GM03348 (cell line): ENCODE measurements at places on chromosomes 5 and 9.

- DNase-seq, result no peak
These were observed 111.0 kb downstream of the KLHL3 start for GRCh38 chr5:137624786-137625349.

- peak; percentile 85 for DNase-seq
These were observed 49.3 kb upstream of the ZNF366 start for GRCh38 chr5:72556351-72557166.

- DNase-seq, result no peak
These were observed 563.9 kb upstream of the ADAMTS16 start for GRCh38 chr5:4576161-4576748.

DNA sequence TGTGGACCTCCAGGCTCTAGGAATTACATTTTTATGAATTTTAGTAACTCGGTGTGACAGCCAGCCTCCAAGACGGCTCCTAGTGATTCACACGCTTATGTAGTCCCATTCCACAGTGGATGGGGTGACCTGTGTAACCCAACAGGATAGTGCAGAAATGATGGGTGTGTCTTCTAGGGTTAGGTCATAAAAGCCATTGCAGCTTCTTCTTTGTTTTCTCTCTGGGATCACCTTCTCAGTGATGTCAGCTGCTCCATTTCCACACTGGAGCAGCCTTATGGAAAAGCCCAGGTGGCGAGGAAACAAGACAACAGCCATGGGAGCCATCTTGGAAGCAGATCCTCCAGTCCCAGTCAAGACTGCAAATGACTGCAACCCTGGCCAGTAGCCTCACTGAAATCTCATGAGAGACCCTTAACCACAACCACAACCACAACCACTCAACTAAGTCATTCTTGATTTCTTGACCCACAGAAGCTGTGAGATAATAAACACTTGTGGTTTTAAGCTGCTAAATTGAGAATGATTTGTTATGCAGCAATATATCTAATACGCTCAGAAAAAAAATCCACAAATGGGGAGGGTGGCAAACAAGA lies 5.1 kb upstream of the GNPDA1 start:
- DNase-seq, result no peak

- peak; percentile 16 for DNase-seq
These were observed 8.2 kb upstream of the ZFYVE16 start for GRCh38 chr5:80399526-80400239.

GRCh38 chr9:2291980-2292704 lies 277.0 kb downstream of the SMARCA2 start:
- DNase-seq, result peak; percentile 15

GRCh38 chr9:36318212-36318802 lies 60.1 kb upstream of the GNE start:
- DNase-seq, result no peak

- peak; percentile 50 for DNase-seq
These were observed 48.1 kb downstream of the EBF1 start for GRCh38 chr5:159051421-159052282.

DNA sequence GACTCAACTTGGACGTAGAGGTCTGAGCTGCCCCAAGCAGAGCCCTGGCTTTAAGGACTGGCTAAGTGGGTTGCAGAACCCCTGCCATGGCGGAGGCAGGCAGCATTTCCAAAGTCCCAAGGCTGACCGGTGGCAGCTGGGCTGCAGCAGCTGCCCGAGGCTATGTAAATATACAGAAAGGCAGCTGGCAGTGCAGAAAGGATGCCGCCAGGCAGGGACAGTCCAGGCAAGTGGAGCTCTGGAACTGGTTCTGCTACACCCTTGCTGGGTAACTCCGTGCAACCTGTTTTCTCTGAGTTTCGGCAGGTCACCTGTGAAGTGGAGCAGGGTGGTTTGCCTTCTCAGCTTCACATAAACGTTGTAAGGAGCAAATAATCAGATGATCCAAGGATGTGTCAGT lies 46.0 kb downstream of the SHB start:
- DNase-seq, result no peak

- no peak for DNase-seq
These were observed 382.1 kb downstream of the CDH18 start for GRCh38 chr5:19605846-19606407.

DNA sequence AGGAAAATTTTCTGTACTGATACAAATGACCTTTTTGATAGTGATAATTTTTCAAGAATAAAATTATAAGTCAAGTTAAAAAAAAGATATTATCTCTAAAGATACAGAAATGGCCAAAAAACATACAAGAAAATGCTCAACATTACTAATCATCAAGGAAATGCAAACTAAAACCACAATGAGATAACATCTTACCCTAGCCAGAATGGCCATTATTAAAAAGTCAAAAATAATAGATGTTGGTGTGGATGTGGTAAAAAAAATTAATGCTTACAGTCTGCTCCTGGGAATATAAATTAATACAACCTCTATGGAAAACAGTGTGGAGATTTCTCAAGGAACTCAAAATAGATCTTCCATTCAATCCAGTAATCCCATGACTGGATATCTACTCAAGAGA lies 22.9 kb upstream of the PTGER4 start:
- DNase-seq, result no peak

GRCh38 chr5:132024789-132025402 lies 13.4 kb upstream of the ACSL6 start:
- no peak for DNase-seq

- no peak for DNase-seq
These were observed 31.2 kb downstream of the JAKMIP2 start for GRCh38 chr5:147751156-147751830.

- DNase-seq, result no peak
These were observed 23.9 kb upstream of the PPP2R2B start for GRCh38 chr5:146902471-146902870.

DNA sequence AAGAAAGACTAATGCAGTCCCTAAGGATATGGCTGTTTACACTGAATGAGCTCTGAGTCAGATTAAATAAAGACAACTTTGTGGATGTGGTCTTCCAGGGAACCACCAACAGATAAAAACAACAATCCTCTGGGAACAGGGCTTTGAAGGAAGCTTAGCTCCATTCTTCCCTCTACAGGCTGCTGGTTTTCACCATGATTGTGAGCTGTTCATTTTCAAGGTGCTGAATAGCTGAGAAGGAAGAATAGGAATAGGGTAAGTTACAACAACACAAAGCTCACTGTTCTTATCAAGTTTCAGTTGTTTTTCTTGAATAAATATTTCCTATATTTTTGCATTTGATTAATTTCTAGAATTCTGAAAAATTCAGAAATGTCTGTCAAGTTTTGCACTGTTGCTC lies 25.9 kb upstream of the PTAR1 start:
- DNase-seq, result peak; percentile 38

DNA sequence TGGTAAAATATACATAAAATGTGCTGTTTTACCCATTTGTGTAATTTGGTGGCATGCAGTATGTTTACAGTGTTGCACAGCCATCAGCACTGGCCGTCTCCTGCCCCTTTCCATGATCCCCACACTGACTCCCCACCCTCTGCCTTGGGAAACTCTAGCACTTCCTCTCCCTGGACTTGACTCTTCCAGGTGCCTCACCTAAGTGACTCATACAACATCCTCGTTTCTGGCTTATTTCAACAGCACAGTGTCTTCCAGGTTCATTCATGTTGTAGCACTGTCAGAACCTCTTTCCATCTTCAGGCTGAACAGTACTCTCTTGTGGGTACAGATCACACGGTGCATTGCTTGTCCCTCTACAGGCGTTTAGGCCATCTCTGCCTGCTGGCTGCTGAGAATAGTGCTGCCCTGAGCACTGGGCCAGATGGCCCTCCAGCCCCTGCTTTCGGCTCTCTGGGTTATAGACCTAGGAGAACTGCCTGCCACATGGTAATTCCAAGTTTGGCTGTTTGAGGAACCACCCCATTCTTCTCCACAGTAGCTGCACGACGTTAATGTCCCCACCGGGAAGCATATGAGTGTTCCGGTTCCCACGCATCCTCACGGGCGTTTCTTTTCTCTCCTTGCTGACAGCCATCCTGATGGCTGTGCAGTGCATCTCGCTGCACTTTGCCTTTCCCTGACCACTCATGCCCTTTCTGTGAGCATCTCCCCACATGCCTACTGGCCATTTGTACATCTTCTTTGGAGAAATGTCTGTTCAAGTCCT lies 211.8 kb downstream of the FANCC start:
- DNase-seq, result no peak

DNA sequence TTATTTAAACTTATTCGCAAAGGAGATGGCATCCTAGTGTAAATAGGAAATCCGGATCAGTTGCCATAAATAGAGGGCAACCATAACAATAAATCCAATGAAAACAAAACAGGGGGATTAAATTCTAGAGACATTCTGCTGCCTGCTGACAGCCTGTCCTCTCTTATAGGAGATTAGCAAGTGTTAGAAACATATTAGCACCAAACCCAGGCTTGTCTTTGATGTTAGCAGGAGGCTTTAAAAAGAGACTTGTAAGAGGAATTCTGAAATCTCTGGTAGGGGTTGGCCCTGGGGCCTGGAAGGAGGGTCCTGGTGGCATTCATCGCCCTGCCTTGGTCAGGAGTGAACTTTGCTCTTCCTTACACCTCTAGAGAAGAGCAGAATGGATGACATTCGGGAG lies 21.6 kb downstream of the NDST1 start:
- DNase-seq, result no peak

GRCh38 chr9:110541950-110542349 lies 37.6 kb downstream of the SVEP1 start:
- DNase-seq, result no peak

- DNase-seq, result no peak
These were observed 73.2 kb upstream of the PHYKPL start for GRCh38 chr5:178305801-178306200.

DNA sequence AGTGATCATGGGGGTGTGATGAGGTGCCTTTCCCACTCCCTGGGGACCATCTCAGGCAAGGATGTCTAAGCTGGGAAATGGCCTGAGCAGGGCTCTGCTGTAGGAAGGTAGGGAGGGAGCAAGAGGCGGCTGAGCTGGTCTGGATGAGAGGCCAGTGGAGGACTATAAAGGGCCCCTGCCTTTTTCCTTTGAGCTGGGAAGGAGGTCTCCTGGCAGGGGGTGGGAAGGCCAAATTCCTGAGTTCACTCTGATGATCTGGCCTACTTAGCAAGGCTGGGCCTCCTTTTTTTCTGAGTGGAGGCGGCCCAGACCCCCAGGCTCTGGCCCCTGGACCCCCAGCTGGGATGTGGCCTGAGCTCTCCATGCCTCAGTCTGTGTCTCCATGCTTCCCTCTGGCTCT lies 14.3 kb upstream of the PITX1 start:
- no peak for DNase-seq

- no peak for DNase-seq
These were observed 154.2 kb upstream of the TNPO1 start for GRCh38 chr5:72662305-72662704.

- peak; percentile 17 for DNase-seq
These were observed 221.3 kb upstream of the FTMT start for GRCh38 chr5:121630402-121630801.

GRCh38 chr5:125199968-125200865 lies 453.8 kb upstream of the ZNF608 start:
- DNase-seq, result peak; percentile 9

DNA sequence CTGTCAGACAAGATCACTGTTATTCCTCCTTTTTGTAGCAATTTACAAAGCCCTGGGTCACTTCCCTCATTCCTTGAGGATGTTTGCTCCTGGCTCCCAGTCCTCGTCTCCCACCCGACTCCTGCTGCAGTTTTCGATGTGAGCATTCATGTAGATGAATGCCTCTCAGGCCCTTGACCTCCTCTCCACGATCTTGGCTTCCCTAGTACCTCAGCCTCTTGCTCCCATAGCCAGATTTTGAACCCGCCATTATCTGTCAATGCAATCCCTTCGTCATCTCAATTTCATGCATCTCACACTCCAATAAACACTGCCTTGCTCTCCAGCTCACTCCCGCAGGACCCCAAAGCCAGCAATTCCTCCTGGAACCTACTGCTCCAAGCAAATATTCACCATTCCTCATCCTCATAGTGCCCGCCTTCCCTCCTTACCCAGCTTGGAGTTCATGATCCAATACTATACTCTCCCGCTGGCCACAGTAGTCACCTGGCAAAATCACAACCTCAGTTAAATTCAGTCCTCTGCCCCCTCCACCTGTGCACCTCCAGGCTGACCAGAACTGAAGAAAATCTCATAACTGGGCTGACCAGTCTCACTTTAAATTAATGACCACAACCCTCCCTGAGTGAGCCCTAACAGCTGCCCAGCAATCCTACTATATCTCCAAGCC lies 35.1 kb upstream of the JADE2 start:
- no peak for DNase-seq

- DNase-seq, result no peak
These were observed 5.0 kb downstream of the FAM163B start for GRCh38 chr9:133604214-133604613.

DNA sequence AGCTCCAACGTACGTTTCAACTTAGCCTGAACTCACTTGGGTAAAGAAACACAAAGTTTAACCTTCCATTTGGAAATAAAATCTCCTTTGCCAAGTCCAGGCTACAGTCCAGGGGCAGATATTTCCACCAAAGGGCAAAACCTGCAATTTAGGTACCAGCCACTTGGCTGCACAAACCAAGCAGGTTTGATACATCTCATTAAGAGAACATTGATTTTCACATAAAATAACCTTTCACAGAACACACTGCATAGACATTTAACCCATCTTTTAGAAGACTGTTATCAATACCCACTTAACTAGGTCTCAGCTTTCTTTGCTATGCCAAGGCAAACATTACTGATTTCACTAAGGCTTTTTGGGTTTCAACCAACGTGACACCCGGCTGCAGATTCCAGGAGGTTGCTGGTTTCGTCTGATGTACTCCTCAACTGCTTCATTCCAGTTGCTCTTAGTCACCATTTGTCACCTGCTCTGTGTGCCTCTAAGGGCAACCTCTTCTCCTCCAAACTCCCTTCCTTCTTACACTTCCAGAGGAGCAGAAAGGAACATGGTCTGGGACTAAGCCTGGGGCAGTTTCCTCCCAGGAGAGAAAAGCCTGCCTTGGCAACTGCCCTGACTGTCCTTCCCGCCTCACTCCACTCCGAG lies 67.1 kb downstream of the EPB41L4B start:
- peak; percentile 64 for DNase-seq

GRCh38 chr5:43304525-43304924 lies 8.7 kb downstream of the HMGCS1 start:
- peak; percentile 28 for DNase-seq

DNA sequence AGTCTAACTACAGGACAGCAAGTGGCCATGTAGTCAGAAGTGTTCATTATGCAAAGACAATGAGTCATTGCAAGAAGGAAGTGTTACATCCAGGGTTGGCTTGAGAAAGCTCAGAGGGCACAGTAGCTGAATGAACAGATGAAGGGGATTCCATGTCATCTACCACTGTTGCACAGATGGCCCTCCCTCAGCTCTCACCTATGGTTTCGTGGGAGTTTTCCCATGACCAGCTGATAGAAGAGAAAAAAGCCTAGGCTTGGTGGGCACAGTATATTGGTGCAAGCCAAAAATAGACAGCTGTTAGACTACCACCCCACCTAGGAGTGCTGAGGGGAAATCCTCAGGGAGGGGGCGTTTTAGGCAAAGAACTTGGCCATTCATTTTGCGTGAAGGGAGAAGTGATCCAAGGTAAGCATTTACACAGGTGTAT lies 217.0 kb downstream of the DMRT2 start:
- DNase-seq, result no peak

- no peak for DNase-seq
These were observed 191.1 kb downstream of the OLFM1 start for GRCh38 chr9:135278586-135278985.

- peak; percentile 93 for DNase-seq
These were observed 22.4 kb downstream of the DDX31 start for GRCh38 chr9:132647355-132647754.

GRCh38 chr9:135550344-135550918 lies 4.5 kb downstream of the OBP2A start:
- no peak for DNase-seq
